ENCODE measurements at places on chromosomes 6 and 20.

DNA sequence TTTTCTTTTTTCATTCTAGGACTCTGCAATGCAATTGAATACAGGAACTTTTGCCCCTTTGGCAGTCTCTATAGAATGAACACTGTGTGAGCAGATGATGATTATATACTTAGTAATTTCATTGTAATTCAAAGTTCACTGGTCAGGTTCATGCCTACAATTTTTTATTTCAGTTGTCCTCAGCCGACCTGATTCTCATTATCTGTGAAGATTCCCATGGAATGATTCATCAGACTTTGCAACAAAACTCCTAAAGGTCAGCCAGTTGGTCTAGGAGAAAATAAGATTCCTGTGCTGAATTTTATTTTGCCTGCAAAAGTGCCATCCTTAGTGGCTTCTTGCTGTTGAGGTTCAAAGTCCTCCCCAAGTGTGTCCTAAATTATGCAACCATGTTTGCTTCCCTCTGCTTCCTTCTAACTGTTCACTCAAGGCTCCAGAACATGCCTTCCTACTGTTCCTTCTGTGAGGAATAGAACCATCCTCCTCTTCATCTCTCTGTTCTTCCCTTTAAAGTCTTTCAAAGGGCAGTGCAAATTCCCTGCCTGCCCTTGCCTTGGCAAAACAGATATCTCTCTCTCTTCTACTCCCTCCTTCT lies 194.2 kb upstream of the CNR1 start:
- no peak for DNase-seq

DNA sequence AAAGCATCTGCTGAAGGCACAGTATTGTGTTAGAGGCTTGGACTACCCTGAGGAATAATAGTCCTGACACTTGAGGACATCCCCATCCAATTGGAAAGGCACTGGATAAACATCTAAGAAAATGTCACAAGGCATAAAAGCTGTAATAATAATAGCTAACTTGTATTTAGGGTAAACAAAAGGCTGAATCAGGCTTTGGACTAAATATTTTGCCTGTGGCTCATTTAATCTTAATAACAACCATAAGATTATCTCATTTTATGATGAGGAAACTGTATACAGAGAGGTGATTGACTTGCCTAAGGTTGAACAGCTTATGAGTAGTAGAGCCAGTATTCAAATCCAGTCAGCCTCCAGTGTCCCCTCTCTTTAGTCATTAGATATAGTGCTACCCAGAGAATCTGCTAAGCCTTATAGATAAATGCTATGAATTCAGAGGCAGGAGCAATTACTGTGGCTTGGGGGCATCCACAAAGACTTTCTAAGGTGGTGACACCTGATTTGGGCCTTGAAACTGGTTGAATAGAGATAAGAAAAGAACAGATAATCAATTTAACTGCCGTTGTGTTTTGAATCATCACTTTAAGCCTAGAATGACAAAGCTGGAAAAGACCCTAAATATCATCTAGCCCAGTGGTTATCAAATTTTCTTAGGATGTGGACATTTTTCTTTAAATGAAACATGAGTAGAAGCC lies 7.5 kb upstream of the ZSWIM1 start:
- DNase-seq, result no peak

GRCh38 chr20:3804781-3805180 lies 8.7 kb downstream of the CDC25B start:
- DNase-seq, result no peak

DNA sequence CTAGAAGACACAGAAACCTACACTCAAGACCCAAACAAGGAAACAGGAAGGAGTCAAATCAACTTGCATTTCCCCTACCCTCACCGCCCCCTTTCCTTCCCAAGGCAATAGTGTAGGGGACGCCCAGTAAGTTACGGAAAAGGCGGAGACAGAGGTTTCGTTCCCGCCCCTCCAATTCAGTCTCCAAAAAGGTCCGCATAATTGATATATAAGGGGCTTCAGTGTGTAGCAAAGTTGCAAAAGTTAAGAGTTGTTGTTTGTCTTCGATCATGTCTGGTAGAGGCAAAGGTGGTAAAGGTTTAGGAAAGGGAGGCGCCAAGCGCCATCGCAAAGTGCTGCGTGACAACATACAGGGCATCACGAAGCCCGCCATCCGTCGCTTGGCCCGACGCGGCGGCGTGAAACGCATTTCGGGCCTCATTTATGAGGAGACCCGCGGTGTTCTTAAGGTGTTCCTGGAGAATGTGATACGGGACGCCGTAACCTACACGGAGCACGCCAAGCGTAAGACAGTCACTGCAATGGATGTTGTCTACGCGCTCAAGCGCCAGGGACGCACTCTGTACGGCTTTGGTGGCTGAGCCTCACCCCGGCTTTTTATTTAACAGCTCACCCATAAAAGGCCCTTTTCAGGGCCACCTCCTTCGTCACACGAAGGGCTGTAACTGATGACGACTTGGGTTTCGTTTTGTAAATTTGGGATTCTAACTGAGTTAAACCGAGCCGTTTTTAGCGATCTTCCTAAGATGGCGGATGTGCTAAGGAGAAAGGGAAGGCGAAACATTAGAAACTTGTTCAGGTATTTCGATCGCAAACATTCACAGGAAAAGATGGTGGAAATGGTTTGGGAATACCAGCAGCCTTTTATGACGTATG lies 124.6 kb upstream of the BTN3A2 start:
- DNase-seq, result no peak

GRCh38 chr6:35736253-35736894 lies 458 bp upstream of the ARMC12 start:
- no peak for DNase-seq

DNA sequence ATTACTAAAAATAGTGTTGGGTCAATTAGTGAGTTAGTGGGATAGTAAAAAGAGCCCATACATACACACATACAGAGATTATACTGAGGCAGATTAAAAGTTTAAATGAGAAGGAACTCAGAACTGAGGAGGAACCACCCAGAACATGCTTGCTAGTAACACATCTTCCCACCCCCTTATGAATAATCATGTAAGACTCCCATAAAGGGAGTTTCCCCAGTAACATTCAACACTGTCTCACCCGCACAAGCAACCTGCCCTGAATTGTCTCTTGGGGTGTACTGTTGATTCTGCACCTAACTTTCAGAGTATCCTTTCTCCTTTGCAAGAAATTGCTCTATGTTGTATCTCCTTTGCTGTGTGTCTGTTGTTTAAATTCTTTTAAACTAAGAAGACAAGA lies 11.1 kb upstream of the HLA-DQB2 start:
- DNase-seq, result no peak

DNA sequence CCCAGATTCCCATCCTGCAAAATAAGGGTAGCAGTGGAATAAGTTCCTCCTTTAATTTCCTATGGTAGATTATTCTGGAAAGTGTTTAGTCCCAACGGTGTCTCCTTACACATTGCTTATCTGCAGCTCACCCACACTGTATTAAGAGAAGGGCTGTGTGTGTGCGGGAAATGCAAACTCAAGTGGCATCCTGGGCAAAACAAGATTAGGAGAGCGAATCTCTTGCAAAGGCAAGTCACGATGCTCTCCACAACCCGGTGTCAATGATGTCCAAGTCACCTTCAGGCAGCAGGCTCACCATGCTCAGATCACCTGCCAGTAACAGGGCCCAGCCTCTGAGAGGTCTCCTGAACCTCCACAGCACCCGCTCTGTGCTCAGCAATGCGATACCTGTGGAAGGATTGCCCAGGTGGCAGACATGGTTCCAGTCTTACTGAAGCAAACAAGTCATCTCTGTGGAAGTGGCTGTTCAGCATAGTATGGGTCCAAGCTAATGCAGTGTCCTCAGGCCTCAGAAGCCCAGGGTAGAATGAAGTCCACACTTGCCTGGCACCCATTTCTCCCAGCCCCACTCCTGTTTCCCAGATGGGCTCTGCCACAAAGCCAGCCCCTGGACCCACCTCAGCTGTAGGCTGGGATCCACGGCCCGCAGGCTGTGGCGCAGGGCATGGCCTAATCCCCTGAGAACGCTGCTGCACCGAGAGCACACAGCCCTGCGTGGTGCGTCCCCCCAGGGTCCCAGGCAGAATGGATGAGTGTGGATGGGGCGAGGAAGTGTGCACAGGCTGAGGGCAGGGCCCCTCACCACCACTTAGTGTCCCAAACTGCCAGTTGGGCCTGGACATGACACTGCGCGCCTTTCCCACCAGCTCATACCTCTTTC lies 101.2 kb downstream of the PXDC1 start:
- DNase-seq, result no peak

DNA sequence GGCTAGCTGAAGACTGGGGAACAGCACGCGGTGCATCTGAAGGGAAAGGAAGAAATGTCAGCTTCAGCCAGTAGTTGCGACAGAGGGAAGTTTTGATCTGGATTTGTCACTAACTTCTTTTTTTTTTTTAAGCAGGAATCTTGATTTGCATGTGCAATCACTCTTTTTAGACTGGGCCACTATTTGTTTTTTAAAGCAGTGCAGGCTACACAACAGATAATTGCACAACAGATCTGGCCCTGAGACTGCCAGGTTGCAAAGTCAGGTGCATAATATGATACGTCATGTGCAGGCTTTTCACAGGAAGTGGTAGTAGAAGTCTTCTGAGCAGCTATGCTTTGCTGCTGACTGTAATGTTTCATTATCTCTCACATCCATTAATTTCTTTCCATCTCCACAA lies 13.5 kb downstream of the PFDN4 start:
- DNase-seq, result no peak

GRCh38 chr6:163775313-163775712 lies 360.8 kb downstream of the QKI start:
- no peak for DNase-seq

DNA sequence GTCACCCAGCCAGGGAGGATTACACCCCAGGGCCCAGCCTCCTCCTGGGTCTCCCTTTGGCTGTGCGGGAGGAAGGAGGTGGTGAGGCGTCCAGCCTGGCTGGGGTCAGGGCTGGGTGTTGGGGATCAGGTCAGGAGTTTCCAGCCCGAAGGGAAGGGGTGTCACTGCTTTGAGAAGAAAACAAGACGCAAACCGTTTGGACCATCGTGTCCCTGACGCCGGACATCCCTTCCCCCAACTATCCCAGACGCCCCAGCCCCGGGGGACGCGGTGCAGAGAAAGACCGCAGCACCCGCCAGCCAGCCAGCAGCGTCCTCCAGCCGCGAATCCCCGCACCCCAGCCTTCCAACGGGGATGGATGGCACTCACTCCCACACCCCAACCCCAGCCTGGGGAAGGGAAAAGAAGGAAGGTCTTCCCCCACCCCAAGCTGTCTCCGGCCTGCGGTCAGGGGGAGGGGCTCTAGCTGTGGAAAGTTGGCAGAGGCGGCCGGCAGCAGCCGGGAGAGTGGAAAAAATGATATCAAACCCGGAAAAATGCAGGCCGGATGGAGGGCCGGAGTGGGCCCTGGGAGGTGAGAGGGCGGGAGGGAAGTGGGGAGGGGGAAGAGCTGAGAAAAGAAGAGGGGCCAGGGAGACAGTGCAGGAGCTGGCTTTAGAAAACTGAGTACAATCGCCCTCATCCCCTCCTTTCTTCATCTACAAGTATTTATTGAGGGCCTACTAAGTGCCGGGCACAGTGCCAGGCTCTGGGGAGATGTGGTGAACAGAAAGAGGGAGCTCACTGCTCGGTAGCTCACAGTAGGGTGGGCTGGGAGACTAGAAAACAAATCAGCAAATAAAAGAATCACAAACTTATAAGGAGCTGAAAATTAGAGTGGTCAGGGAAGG lies 10.6 kb downstream of the REM1 start:
- DNase-seq, result no peak

DNA sequence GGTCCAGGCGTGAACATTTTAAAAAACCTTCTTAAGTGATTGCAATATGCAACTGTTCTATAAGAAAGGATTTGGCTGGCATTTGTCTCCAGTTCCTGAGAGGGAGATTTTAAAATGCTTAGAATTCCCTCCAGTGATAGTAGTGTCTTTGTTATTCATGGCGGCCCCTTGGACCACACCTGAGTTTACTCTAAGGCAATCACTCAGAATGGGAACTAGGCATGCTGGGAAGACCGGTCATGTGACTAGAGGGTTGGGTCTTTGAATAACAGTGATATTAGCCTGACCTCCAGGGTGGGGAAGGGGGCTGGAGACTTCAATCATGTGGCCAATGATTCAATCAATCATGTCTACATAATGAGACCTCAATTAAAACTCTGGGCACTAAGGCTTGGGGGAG lies 50.7 kb upstream of the UTRN start:
- no peak for DNase-seq

GRCh38 chr20:9889270-9889981 lies 50.5 kb upstream of the PAK5 start:
- no peak for DNase-seq

DNA sequence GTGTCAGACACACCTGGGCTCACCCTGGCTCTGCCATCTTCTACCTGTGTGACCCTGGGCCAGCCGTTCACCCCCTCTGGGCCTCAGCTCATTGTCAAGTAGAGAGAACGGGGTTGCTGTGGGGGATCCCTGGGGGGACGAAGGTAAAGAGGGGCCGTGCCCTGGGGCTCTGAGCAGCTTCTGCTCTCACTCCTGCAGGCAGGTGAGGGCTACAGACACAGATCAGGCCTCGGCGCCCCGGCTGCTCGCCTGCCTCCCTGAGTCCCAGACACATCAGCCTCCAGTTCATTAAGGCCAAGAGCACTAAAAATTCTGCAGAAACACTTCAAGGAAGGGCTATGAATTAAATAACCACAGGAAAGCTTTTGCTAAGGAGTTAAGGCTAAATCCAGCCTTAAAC lies 394.4 kb downstream of the CDH4 start:
- DNase-seq, result no peak

DNA sequence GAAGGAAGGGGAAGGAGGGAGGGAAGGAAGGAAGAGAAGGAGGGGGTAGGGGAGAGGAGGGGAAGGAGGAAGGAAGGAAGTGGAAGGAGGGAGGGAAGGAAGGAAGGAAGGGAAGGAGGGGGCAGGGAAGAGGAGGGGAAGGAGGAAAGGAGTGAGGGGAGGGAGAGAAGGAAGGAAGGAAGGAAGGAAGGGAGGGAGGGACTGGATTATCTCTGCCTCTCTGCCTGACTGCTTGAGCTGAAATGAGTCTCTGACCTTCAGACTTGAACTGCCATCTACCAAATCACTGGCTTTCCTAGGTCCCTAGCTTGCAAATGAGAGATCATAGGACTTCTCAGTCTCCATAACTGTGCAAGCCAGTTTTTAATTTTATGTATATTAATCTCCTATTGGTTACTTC lies 436.8 kb downstream of the PREX1 start:
- no peak for DNase-seq

DNA sequence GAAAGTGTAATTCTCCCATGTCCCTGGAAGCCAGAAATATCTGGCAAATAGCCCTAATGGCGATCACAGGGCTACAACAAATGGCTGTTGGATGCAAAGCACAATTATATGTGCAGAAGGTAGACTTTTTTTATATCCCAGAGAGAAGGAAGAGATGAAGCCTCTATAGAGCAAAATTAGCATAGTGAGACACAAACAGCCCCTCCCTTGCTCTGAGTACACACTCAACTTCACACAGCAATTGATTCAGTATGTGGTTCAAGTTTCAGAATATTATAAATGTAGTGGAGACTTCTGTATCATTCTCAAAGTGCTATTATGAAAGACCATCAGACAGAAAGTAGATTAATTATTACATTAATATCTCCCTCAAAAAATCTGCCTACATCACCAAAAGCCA lies 246.5 kb upstream of the TBX18 start:
- DNase-seq, result no peak

DNA sequence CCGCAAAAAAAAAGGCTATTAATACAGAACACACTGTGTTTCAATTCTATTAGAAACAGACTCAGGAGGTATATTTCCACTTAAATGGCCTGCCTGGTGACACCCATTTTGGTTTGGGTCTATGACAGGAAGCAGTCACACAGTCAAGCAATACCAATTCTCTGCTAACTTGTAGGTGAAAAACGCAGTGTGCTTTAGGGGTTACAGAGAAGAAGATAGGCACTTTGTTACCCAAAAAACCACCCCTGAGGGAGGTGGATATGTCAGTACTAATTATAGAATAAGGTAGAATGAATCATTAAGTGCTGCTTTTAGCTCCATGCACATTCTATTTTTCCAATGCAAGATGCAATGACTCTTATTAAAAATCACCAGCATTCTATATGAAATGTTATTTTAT lies 53.8 kb downstream of the DNAAF9 start:
- no peak for DNase-seq

Data from AG04449 (cell line).